ENCODE measurements at places on chromosomes 2 and 18. TPM values are rescaled to one million over a fixed set of nuclear protein-coding genes. Genes with fewer than 3 reads are reported as not detected.

The SIGLEC15 gene
- 1.0 TPM for total RNA-seq

The RIT2 gene
- total RNA-seq = not detected

The ANKRD30B gene
- not detected for total RNA-seq

The SF3B1 gene
- total RNA-seq = 86.2 TPM

The UGT1A6 gene
- not detected for total RNA-seq

The CFAP210 gene
- not detected for total RNA-seq
